Left cardiac atrium (tissue), 4 donors: ENCODE measurements at places on chromosomes 4 and X. TPM values are rescaled to one million over a fixed set of nuclear protein-coding genes. Genes with fewer than 3 reads are reported as not detected.

Gene SCRG1
- 1.9 TPM for total RNA-seq

Gene PAGE2
- not detected for total RNA-seq

Gene SMIM31
- not detected for total RNA-seq

Gene ACE2
- 14.3 TPM for total RNA-seq

Gene MAGEB1
- not detected for total RNA-seq

Gene NHSL2
- 6.1 TPM for total RNA-seq

Gene ITGB1BP2
- total RNA-seq: 90.5 TPM

Gene NAT8L
- total RNA-seq: 12.5 TPM

Gene TLR1
- 8.2 TPM for total RNA-seq

Gene BTK
- 5.9 TPM for total RNA-seq

Gene TCEAL2
- 14.5 TPM for total RNA-seq

- DNase-seq: no peak
These were observed 147.5 kb downstream of the FBXO8 start for GRCh38 chr4:174135936-174136406.

DNA sequence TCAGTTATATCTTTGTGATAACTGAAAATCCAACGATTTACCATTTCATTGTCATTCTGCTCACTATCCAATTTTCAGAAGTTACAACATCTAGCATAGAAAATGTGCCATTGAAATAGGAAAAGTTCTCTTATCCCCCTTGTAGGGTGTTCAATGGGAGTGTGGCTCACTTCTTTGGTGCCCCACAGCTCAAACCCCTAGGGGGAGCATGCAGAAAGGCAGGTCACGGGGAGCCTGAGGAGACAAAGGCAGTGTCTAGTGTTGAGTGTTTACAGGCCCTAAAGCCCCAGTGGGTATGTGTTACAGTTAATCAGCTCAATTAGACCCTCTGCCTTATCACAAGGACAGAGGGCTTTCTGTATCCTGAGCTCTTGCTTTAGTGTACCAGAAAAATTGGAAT lies 243.4 kb upstream of the GRID2 start:
- DNase-seq: no peak

GRCh38 chr4:3470244-3471097 lies 7.4 kb downstream of the DOK7 start:
- peak; percentile 17 for DNase-seq

DNA sequence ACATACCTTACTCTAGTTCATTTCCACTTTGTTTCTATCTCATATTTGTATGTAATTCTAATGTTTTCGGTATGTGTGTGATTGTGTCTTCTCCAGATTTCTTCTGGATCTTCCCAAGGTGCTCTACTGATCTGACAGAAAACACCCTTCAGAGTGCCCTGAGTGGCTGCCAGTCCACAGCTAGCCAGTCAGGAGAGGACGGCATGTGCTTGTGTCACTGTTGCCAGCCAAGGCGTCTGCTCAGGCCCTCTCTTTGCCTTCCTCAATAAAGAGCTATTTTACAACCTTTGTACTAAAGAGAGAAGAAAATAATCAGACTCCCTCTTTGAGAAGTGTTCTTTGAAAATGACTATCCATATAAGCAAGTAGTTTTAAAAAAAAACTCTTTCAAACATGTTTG lies 29.0 kb downstream of the CD99L2 start:
- no peak for DNase-seq

DNA sequence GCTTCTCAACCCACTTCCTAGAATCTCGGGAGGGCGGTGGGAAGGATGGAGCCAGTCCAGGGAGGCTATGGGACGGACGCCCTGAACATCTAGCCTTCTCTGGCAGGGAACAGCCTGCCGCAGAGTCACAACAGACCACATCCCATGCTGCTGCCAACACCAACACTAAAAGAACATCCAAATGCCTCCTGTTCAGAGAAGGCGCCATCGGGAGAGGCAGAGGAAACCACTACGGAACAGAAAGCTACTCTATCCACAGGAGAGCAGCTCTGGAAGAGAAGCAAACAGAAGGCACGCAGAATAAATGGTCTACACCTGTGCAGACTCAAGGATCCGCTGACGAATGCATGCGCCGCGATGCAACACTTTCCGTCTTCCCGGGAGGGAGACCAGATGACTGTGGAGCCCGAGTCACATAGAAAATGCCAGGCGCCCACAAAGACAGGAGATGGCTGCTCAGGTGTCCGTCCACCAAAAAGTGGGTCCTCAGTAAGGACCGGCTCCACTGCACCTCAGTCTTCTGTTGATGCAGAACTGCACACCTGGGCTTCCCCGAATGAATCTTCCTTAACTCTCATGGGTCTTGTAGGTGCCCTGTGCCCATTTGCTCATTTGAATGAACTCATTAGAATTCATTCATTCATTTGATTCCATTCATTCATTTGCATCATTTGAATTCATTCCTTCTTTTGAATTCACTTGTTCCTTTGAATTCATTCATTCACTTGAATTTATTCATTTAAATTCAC lies 217.5 kb downstream of the DHRSX start:
- no peak for DNase-seq

GRCh38 chr4:98573791-98574190 lies 84.6 kb downstream of the TSPAN5 start:
- DNase-seq: no peak

GRCh38 chr4:189840356-189840755 lies 100.3 kb upstream of the FRG1 start:
- DNase-seq: no peak

DNA sequence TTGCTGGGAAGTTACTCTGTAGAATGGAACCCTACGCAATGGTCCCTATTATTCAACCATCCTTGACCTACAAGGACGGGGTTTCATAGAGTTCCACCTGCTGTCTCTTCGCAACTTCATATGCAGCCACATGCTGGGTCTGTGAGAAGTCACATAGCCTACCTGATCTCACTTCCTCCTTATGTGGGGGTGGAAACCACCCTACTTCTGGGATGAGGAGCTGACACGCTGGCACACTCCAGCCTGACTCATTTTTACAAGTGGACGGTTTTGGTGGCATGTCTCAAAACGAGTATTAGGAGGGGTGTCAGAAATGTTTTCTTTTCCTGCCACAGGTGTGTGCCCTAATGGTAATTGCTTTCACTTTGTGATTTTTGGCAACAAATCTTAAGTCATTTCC lies 36.8 kb upstream of the ARSD start:
- no peak for DNase-seq

- DNase-seq: no peak
These were observed 49.7 kb downstream of the RBM47 start for GRCh38 chr4:40579983-40580382.

- DNase-seq: no peak
These were observed 1.0 kb upstream of the PGRMC1 start for GRCh38 chrX:119235051-119235511.

GRCh38 chrX:154310616-154311536 lies 15.3 kb downstream of the TKTL1 start:
- peak; percentile 18 for DNase-seq

- no peak for DNase-seq
These were observed 361.9 kb upstream of the TECRL start for GRCh38 chr4:64771149-64771548.

DNA sequence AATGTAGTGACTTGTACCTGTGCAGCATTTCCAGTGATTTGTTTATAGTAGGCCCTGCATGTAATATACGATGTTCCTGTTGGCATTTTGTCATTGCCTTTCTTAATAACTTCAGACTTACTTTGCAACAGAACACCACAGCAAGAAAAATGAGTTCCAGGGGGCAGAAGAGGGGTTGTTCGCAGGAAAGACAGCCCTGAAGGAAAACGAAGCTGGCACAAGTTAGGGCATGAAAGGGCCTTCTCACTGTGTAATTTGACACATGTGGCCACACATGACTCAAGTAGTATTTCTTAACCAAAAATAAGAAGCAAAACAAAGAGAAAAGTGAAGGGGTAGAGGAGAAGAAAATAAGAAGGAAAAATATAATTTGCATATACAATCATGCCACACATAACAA lies 265.8 kb upstream of the SMIM31 start:
- DNase-seq: no peak

DNA sequence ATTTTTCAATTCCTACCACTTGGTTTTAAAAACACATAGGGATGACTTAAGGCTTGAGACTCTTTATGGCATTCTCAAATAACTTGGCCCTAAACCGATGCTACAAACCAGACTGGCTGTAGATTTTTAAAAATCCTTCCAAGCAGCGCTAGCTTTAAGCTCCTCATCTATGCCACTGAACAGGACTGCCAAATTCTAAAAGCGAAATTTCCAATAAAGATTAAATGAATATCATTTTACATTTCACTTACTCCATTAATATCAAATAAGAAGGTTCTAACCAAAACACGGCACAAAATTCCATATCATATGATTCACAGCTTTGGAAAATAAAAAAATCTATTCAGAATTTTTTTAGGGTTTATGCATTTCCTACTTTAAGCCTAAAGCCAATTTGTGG lies 134.2 kb downstream of the FANCB start:
- no peak for DNase-seq

GRCh38 chr4:106266201-106266600 lies 49.8 kb downstream of the TBCK start:
- DNase-seq: no peak

DNA sequence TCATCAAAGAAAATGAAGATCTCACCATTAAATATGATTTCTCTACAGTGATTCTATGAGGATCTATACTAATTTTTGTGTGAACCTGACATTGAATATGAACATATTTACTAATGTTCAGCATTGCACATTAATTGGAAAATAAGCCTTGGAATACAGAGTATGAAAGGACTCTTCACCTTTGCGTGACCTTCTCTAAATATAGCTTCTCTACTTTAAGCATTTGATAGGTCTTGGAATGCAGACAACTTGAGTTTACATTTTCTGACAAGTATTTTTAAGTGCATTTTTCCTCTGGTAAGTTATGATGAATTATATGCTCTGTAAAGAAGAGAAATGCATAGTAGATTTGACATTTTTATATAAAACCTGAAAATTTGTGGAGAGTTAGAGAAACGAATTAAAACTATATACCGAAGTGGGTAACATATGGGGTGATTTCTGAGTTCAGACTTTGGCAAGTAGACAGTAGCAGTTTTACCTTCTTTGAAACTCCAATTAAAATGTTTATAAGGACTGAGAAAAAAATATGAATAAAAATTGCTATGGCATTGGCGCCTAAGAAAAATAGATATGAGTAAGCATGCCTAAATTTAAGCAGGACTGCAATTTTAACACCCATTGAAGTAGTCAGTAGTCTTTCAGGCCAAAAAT lies 371.9 kb downstream of the GABRG1 start:
- no peak for DNase-seq

GRCh38 chr4:6991771-6992557 lies 51.2 kb upstream of the TADA2B start:
- DNase-seq: peak; percentile 53

DNA sequence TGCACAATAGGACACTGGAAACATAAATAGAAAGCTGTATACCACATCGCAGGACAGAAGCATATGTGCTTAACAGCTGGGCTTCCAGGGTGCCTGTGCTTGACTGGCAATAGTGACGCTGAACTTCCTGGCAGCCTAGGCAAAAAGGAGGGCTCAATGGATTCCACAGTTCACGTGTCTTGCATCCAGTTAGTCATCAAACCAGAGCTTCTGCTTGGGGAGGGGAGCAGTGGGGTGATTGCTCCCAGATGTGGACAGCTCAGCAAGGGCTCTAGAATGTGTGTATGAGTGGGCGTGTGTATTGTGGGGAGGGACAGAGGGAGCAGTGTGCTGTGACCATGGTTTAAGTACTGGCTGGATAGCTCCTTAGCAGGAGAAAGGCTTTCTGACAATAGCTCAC lies 2.3 kb downstream of the PRRG3 start:
- DNase-seq: no peak

- DNase-seq: no peak
These were observed 8.0 kb downstream of the OFD1 start for GRCh38 chrX:13742397-13743176.

DNA sequence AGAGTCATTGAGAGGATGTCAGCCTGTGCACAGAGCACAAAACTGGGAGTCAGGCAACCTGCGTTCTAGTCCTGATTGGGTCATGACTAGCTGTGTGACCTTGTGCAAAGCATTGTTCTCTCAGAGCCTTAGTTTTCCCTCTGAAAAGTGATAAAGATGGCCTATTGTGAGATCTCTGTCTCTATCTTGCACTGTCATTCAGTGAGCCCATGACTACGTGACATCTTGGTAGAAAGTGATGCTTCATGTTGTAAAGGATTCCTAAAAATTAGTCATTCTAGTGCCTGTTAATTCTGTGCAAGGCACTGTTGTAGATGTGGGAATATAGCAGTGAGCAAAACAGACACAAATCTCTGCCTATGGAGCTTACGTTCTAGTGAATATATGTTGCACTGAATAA lies 2.5 kb downstream of the PGRMC1 start:
- DNase-seq: no peak

- peak; percentile 14 for DNase-seq
These were observed 18.4 kb downstream of the LRPAP1 start for GRCh38 chr4:3513807-3514206.

DNA sequence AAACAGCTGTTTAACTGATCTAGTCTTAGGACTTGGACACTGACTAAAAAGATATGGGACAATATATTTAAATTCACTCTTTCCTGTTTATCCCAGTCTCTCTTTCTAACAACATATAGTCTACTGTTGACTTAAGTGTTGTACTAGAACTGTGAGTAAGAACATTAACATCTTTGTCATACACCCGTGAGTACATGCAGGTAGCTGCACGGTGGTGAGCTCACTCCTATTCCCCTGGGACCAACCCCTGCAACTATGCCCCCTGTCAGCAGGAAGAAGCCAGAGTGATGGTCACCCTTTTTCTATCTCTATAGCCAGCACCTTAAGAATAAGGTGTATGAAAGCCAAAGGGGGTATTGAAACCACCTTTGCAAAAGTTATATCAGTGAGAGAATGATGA lies 17.6 kb downstream of the TBL1X start:
- no peak for DNase-seq

GRCh38 chr4:94214703-94215319 lies 7.1 kb downstream of the SMARCAD1 start:
- DNase-seq: no peak

DNA sequence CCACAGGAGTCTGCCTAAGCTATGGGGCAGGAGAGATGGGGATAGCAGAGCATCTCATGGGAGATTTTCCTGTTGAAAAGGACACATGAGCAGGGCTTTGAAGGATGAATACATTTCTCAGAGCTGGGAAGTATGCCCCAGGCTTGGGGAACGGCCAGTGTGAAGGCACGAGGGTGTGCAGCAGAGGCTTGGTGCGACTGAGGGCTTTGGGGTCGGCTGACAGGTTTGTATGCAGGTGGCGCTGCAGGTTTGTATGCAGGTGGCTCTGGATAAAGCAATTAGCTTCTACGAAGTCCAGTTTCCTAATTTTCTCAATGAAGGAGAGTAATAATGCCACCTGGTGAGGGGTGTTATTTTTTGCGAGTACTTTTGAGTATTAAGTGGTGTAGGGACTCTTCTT lies 6.8 kb upstream of the KIAA0232 start:
- no peak for DNase-seq
